ENCODE measurements at places on chromosomes 7 and 10.

GRCh38 chr7:117907049-117907640 lies 33.9 kb upstream of the CTTNBP2 start:
- no peak for DNase-seq

- DNase-seq, result no peak
Measured at GRCh38 chr7:117995850-117996650, 122.8 kb upstream of the CTTNBP2 start.

GRCh38 chr7:99033765-99034164 lies 110.1 kb downstream of the SMURF1 start:
- DNase-seq, result no peak

- DNase-seq, result no peak
Measured at GRCh38 chr10:128062881-128063563, 63.2 kb downstream of the MKI67 start.

DNA sequence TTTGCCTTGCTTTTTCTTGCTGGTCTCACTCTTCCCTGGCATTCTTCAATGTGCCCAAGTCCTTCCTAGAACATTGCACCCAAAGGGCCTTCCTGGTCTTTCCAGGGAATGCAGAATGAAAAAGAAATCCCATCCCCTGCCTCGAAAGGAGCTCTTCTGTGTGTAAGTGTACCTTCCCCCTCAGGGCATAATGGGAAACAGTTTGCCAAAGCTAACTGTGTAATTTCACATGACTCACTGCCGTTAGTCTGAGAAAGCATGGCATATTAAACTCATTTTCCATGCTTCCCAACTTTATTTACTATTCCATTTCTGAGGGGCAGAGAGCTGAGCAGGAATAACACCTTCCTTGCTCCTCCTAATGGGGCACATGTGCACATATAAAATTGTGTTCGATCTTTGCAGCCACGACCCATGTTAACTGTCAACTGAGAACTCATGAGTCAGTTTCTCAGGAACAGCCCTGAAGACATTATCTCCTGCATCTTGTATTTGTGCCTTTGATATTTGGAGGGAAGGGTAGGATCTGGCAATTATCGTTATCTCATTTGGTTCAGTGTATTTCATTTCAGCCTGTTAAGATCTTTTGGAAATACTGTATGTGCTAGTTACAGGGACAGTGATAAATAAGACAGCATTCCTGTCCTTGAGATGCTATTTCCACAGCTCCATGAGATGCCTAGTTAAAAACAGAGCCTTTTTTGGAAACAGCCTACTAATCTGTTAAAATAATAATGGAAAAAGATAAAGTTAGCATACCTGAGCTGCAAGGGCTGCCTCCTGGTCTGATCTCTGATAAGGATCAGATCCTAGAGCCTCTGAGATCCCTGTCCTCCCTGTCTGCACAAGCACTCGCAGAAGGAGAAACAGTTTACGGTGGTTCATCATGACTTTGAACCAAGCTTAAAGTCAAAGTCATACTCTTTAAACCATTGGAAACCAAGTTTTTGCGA lies 42.3 kb downstream of the IKZF1 start:
- DNase-seq, result no peak

DNA sequence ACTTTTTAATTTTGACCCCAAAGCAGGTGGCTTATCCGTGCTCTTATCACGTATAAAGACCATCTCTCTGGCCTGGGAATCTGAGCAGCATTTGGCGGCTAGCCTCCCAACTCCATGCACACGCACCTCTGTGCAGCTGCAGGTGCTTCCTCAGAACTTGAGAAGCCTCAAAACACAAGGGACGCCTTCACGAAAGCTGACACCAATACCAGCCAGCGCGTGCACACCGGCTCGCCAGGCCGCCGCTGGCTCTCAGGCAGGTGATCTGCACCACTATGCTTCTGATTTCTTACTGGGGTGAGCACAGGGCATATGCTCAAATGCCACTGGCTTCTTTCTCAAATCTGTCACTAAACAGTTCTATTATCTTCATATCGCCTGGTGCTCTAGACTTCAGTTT lies 145.0 kb downstream of the PARD3 start:
- DNase-seq, result no peak

DNA sequence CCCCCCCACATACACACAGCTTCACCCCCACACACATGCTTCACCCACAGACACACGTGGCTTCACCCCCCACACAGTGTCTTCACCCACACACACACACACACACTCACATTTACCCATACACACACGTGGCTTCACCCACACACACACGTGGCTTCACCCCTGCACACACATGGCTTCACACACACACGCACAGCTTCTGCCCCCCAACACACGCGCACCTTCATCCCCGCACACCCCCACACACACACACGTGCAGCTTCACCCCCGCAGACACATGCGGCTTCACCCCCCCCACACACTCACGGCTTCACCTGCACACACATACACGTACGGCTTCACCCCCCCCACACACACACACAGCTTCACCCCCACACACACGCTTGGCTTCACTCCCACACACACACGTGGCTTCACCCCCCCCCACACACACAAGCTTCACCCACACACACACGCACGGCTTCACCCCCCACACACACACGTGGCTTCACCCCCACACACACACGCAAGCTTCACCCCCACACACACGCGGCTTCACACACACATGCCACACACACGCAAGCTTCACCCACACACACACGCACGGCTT lies 82.4 kb downstream of the NKX6-2 start:
- DNase-seq, result no peak

DNA sequence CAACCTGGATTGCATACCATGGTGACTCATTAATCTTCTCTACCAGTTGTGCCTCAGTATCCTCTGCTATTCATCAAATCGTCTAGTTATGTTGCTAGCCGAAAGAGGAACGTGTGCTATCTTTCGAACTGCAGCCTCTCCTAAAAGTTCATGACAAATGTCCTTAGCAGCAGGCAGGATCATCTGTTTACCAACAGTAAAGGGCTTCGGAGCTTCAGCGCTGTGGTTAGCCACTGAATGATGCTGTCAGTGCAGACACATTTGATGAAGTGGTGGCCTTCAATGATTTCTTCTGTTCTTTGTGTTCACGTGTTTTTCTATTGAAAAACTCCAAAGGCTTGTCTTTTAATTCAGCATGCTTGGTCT lies 68.8 kb downstream of the CSTF2T start:
- no peak for DNase-seq

DNA sequence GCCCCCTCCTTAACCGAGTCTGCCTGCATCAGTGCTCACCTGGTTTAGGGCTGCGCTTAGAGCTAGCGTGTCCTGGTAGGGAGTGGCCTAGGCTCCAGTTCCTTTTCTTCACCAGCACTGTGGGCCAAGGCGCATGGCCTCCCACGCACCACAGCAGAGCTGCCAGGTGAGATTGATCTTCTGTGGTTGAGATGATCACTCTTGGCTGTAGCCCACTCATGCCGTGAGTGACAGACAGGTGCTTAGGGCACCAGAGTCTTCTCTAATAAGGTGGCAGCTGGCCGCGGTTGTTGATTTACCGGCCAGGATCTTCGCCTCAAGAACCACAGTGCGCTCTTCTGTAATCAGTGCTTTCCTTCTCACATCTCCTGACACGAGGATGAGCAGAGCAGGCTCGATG lies 157.2 kb upstream of the INSYN2A start:
- DNase-seq, result no peak

- no peak for DNase-seq
Measured at GRCh38 chr7:45509222-45509621, 64.9 kb upstream of the ADCY1 start.

DNA sequence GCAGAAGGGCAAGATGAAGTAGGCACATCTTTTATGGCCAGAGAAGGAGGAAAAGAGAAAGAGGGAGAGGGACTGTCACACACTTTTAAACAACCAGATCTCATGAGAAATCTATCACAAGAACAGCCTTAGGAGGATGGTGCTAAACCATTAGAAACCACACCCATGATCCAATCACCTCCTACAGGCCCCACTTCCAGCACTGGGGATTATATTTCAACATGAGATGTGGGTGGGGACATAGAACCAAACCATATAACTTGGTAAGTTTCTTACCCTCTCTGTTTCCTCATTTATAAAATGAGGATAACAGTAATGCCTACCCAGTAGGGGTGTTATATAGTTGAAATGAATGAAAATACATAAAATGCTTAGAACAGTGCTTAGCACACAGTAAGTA lies 66.0 kb downstream of the CHCHD3 start:
- DNase-seq, result no peak

Measured in hematopoietic multipotent progenitor cell treated with erythropoietin and hydrocortisone succinate and interleukin-3 and kit ligand, for 15 days (in vitro differentiated cells).